Stimulated activated CD8-positive, alpha-beta memory T cell treated with anti-CD3 and anti-CD28 coated beads, Interleukin-15, amount 100 ng/mL, for 24 hours (primary cell): ENCODE measurements at places on chromosomes 1 and 21.

DNA sequence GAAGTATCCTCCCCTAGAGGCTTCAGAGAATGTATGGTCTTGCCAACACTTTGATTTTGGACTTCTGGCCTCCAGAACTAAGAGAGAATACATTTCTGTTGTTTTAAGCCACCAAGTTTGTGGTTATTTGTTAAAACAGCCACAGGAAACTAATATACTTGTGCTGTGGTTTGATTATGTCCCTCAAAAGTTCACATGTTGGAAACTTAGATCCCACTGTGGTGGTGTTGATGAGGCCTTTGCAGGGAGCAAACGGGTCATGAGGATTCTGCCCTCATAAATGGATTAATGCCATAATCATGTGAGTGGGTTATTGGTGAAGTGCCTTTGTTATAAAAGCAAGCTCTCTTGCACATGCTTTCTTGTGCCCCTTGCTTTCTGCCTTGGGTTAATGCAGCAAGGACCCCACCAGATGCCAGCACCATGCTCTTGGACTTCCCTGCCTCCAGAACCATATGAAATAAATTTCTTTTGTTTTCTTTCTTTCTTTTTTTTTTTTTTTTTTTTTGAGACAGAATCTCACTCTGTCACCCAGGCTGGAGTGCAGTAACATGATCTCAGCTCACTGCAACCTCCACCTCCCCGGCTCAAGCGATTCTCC lies 157.3 kb downstream of the CLIC6 start:
- DNase-seq, result no peak

DNA sequence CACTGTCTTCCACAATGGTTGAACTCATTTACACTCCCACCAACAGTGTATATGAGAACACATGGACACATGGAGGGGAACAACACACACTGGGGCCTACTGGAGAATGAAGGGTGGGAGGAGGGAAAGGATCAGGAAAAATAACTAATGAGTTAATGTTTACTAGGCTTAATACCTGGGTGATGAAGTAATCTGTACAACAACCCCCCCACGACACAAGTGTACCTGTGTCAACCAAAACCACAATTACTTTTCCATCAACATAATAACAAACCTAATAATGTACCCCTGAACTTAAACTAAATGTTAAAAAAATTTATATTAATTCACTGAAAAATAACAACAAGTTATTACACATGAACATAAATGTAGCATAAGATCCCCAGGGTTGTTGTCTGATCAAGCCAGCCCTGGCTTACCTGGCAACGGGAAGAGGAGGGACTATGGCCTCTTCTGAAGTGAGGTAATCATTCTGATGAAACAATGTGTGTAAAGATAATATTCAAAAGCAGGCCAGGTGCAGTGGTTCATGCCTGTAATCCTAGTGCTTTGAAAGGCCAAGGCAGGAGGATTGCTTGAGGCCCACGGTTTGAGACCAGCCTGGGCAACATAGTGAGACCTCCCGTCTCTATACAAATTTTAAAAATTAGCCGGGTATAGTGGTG lies 40.8 kb upstream of the HEATR1 start:
- no peak for DNase-seq

DNA sequence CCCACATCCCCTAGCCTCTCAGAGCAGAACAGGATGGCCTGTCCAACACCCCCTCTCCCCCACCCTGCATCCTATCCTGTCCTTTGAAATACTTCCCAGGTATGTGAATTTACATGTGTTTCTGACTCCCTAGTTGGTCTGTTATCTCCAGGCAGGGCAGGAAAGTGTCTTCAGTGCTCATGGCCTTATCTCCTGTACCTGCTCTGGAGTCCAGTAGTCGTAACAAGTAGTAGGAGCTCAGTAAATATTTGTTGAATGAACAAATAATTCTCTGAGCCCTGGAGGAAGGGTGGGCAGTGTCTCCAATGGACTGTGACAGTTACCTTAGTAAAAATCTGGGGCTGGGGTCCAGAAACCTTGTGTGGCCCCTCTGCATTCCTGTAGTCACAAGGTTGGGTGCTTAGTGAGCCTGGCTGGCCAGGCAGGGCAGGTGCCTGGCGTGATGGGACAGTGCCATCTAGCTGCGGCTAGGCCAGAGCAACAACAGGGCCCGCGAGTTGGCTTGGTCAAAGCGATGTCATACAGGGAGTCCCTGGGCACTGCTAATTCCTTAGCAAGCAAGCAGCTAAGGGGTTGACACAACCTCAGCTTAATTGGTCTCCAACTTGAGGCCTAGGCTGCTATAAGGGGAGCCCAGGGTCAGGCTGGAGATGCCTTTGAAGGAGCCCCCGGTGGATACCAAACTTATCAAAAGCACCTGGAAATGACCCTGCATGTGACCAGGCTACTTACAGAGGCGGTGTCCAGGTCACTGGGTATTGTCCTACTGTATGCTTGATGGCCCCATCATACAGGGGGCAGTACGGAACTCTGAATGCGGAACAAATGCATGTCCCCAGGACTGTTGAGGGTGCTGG lies 89.0 kb upstream of the PPM1J start:
- DNase-seq, result peak; percentile 5

DNA sequence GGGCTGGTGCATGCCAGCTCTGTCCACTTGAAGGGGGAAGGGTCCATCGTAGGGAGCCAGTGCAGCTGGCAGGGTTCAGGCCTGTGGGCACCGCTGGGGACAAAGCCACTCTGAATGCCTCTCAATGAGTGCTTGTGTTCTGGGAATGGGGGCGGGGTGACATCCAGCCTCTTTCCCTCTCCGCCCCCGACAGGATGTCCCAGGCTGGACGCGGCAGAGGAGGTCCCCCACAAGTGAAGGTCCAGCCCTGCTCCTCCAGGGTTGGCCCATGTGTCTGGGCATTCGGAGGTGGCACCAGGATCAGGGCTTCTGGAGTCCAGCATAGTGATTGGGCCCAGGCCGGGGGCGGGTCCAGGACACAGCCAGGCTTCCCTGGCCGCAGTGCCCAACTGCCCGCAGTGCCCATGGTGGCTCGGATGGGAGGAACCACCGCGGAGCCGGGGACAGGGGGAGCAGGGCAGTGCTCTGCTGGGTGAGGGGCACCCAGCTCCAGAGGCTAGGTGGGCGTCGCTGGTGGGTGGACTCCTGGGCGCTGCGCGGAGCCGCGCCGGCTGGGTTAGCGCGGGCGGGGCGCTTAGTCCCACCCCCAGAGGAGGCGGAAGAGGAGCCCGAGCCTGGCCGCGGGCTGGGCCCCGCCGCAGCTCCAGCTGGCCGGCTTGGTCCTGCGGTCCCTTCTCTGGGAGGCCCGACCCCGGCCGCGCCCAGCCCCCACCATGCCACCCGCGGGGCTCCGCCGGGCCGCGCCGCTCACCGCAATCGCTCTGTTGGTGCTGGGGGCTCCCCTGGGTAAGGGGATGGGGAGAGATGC lies at the start of gene SHISA4:
Gene SHISA4, plus strand, starts transcription at position 617 of the 808 bp plus-strand sequence. Its CDS starts 97 bp downstream, at position 714.
- no peak for DNase-seq

DNA sequence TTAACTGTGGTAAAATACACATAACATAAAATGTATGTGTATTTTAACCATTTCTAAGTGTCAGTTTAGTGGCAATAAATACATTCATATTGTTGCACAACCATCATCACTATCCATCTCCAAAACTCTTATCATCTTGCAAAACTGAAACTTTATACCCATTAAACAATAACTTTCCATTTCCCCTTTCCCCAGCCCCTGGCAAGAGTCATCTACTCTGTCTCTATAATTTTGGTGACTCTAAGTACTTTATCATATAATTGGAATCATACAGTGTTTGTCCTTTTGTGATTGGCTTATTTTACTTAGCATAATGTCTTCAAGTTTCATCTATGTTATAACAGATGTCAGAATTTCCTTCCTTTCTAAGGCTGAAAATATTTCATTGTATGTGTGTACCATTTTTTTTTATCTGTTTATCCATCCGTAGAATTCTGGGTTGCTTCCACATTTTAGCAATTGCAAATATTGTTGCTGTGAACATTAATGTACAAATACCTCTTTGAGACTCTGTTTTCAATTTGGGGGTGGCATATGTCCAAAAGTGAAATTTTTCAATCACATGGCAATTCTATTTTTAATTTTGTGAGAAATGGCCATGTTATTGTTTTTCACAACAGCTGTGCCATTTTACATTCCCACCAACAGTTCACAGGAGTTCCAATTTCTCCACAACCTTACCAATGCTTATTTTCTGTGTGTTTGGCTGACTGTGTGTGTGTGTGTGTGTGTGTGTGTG lies 153.9 kb upstream of the GORAB start:
- no peak for DNase-seq

DNA sequence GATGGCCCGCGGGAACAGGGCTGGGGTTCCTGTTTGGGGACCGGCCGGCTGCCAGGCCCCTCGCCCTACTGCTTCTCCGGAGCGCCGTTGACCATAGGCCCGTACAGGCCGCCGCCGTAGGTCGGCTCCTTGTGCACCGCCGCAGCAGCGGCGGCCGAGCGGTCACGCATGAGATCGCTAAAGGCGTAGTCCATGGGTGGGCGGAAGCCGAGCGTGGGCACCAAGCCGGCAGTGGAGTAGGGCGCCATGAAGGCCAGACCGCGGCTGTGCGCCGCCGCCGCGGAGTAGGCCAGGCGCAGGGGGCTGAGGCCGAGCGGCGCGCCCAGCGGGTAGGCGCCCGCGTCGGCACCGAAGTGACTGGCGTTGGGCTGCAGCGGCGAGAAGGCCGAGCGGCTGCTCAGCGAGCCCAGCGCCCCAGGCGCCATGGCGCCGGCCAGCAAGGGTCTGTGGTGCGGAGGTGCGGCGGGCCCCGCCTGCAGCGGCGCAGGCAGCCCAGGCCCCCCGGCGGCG lies 4.6 kb downstream of the DMRTA2 start:
- no peak for DNase-seq

GRCh38 chr1:15703562-15703961 lies 19.4 kb downstream of the PLEKHM2 start:
- no peak for DNase-seq

DNA sequence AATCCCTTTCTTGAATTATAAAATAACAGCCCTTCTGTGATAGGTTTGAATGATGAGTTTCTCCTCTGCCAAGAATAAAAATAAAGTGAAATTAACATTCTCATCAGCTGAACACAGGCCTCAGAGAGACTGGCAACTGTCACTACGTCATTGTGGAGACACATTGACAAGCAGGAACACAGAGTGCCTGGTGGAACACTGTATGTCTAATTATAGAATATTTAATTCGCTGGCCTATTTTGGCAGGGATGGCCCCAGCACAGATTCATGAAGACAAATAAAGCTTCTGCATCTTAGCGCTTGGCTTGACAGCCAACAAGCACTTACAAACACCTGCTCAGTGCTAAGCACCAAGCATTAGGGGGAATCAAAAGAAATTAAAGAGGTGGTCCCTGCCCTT lies 52.0 kb upstream of the SMYD2 start:
- no peak for DNase-seq

GRCh38 chr21:42012763-42013329 lies 2.7 kb upstream of the ZBTB21 start:
- DNase-seq, result no peak

DNA sequence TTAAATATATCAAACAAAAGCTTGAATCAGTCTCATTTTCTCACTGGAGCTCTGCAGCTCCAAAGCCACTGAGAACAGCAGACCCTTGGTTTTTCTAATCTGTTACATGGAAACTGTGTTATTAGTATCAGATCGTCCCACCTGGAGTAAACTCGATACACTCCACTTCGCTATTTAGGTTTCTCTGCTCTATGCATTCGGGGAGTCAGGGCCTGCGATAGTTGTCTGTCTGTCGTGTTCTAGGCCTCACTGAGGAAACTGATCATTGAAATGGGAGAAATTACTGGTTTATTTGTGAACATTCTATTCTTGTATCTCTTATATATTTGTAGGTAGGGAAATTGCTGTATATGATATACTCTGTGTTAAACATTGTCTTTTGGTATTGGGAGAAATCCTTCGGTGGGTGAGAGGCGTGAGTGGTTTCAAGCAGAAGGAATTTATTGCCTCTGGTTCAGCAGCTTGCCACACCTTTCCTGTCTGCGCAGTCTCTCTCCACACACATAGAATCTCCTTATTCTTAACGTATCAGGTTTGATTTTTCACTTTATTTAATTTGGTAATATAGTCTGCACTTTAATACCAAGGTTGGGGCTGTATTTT lies 8.5 kb downstream of the PRDM2 start:
- no peak for DNase-seq

DNA sequence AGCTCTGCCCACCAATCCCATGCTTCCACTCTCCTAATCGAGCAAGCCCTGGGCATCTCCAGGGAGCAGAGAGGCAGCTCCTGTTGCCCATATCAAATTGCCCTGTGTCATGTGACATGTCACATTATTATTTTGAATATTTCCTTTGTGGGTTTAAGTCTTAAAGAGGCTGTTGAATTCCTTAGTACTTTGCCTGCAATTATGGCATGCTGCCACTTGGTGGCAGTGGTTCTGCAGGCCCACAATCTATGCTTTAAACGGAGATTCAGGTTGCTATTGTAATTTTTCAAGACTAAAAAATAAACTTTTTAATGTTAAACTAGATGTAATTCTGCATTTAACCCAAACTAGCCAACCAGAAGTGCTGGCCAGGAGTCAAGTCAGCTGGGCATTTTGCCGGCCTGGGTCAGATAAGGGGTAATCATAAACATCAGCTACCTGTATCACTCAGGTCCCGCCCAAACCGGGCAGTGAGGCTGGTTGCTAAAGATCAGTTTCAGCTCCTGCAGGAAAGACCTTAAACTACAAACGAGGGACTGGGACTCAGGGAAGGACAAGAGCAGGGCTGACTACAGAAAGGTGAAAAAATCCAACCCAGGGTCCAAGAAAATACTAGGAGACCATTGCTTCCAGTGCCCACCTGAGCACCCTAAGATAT lies 37.3 kb upstream of the ARHGEF16 start:
- no peak for DNase-seq

DNA sequence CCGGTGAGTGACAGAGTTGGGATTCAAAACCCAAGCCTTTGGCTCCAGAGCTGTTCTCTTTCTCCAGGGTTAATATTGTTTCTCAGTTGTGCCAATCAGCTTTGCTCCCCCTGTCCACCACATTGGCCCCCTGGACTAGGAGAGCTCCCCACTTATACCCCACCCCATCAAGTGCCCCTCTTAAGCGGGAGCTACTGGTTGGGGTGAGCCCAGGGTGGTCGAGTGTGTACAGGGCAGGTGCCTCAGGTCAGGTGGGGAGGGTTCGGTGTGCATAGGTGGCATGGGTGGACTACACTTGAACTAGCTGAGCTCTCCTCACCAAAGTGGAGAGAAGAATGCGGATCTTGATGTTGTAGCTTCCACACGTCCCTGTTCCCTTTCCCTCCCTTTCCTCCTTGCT lies 14.2 kb downstream of the KCNA2 start:
- DNase-seq, result no peak

GRCh38 chr21:45011911-45012661 lies 62.3 kb upstream of the ADARB1 start:
- DNase-seq, result no peak
